ENCODE measurements at places on chromosomes 5 and 9.

GRCh38 chr5:180684623-180685161 is 35.3 kb upstream of the FLT4 start:
- no peak for DNase-seq

DNA sequence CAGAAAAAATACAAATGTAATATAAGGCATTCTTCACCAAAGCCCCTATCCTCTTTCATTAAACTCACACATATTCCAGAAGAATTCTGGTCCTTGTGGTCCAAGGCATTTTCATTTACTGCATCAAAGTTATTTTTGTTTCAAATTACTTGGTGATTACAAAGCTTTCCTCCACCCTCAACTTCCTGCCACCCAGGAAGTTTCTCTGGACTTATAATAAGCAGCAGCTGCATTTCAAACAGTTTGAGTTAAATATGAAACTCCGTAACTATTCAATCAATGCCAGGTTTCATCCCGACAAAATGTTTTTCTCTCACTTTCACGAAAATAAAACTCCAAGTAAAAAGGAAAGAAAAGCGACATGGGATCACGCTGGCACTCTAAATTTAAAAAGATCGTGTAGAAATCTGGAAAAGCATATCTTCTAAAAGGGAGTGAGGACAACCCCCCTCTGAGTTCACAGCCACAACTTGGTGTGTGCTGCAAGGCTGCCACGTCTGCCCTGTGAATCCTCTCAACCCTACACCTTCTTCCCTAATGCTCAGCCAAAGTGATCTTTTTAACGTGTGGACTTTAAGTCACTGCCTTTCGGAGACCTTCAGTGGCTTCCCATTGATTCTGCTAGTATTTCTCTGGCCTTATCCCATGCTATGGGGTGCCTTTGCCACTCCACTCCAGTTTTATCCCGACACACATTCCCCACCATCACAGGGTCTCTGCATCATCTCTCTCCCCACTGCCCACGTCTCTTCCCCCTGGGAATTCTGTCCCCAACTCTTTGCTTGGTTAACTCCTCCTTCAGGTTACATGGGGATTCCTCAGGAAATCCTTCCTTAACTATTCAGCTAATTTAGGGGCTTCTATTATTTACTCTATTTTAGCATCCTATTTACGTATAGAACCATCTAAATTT is 91.1 kb upstream of the CER1 start:
- no peak for DNase-seq

DNA sequence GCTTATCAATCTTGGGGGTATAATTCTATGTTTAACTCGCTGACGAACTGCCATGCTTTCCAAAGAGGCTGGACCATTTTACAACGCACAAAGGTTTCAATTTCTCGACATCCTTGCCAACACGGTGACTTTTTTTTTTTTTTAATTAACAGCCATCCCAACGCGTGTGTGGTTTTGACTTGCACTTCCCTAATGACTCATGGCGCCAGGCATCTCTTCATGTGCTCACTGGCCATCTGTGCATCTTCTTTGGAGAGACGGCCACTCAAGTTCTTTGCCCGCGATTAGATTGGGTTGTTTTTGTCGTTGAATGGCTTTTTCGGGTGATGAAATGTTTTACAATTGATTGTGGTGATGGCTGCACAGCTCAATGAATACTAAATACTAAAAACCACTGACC is 12.5 kb upstream of the CARD9 start:
- no peak for DNase-seq

GRCh38 chr9:133673258-133673655 is 37.1 kb downstream of the DBH start:
- no peak for DNase-seq

GRCh38 chr5:17169507-17169906 is 47.9 kb upstream of the BASP1 start:
- no peak for DNase-seq

DNA sequence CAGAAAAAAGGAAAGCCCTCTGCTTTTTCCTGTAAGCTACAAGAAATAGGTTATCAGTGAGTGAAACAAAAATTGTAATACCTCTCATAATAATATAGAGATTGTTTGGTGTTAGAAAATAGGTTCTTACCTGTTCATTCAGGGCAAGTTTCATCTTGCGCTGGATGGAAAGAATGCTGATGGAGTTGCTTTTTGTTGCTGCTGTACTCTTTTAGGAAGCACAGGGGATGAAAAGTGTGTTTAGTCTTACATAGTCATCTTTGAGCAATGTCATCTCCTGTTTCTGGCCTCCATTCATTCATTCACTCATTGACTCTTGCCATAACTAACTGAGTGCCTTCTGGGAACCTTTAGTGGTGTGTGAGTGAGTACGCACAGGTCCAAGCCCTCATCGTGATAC is 6.4 kb downstream of the ENTREP1 start:
- DNase-seq = no peak

- DNase-seq = peak; percentile 74
These were observed 207.0 kb downstream of the MEF2C start for GRCh38 chr5:88675708-88676636.

DNA sequence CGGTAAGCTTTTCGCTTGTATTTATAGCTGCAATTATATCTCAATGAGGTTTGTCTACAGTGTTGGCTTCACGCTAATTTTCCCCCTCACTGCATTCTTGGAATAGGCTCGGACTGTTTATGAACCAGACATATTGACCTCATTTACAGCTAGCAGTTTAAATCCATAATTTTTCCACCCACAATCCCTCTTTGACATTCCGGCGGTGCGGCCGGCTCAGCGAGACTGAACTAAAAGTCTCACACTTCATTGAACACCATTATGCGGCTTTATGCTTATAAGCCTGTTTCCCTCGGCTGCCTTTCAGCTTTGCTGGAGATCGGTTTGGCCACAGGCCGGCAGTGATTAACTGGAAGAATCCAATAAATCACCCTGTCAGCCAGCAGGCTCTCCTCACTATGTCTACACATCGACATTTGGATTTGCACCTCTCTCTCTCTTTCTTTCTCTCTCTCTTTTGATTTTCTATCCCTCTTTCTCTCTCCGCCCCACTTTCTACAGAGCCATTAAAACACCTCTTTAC is 315.0 kb upstream of the TLE4 start:
- peak; percentile 89 for DNase-seq

DNA sequence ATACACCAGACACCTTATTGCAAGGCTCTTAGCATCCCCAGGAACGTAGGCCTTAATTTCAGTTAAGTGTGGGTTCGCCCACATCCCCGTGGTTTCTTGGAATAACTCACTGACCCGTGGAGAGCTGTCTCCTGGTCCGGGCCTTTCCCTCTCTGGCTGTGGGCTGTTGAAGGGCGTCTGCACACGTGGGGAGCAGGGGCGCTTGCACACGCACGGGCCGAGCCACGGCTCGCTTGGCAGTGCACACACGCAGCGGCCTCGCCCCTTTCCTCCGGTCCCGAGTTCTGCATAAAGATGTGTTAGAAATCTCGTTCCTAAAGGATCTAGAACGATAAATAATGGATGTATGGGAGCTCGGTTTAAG is 141.9 kb downstream of the PBX3 start:
- no peak for DNase-seq

- DNase-seq = no peak
These were observed 109.6 kb upstream of the RPS23 start for GRCh38 chr5:82387819-82388166.

GRCh38 chr5:115160975-115161475 is 8.7 kb downstream of the TRIM36 start:
- no peak for DNase-seq

GRCh38 chr9:136520053-136520540 is 25.8 kb downstream of the NOTCH1 start:
- peak; percentile 23 for DNase-seq

GRCh38 chr9:92711146-92711545 is 41.2 kb upstream of the IPPK start:
- DNase-seq = no peak

DNA sequence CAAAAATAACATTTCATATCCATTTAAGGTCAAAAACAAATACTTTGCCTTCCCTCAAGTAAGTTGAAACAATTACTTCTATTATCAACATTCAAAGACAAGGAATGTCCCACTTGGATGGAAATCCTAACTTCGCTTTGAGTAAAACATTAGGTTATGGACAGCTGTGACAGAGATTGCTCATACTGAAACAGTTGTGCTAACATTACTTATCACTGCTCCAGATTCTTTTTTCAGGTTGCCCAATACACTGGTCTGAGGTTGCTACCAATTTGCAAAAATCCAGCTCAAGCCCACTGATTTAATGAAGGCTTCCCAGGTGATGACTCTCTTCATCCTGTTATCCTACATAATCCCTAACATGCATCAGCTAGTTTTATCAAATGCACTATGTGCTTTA is 98.3 kb downstream of the UBAP2 start:
- DNase-seq = no peak

DNA sequence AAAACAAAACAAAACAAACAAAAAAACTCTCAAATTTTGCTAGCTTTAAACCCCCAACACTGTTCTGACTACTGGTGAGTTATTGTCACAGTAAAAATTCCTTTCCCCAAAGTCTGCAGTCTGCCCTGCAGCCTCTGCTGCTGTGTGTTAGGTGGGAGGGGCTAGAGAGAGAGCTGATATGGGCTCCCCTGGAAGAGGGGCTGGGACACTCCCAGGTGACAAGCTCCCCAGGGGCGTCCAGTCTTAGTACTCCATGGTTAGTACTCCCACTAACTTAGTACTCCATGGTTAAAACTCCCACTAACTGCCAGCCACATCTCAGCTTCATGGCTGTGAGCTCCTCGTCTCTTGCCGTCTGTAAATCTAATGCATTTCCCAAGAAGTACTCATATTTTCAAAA is 191.9 kb downstream of the FANCC start:
- DNase-seq = no peak

GRCh38 chr5:157994906-157995519 is 136.1 kb upstream of the CLINT1 start:
- DNase-seq = peak; percentile 23

DNA sequence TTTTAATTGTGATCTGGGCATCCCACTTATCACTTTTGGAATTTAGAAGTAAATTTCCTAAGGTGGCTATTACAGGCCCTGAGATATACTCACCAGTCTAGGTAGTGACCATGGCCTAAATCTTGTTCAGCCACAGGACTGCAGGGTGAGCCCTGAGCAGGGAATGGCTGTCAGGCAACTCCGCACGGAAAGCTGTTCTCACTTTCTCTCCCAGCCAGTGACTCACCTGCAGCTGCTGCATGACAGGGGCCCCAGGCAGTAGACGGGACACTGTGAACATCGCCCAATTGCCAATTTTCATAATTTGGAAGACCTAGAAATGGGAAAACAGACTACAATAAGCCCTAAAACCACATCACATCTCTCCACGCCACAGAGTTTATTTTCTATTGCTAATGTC is 69.6 kb upstream of the TAF1L start:
- no peak for DNase-seq

- no peak for DNase-seq
These were observed 122.5 kb downstream of the NPR3 start for GRCh38 chr5:32833663-32834062.

- DNase-seq = no peak
These were observed 43.8 kb upstream of the DAB2IP start for GRCh38 chr9:121607434-121608167.

- DNase-seq = no peak
These were observed 201.2 kb downstream of the TARS1 start for GRCh38 chr5:33641744-33642505.

DNA sequence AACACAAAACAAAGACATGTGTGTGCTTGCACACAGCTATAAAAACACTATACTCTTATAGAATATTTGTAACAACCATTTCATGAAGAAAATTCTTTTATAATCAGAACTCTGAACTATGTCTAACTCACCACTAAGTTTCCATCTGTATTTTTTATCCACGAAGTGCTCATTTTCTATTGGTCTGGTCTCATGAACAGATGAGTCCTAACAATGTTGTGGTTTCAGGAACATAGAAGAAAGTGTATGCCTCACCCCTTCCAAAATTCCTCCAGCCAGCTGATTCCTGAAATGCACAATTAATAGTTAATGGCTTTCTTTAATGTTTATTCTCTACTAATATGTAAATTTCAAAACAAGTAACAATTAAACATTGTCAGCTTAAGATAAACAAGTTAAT is 325.3 kb upstream of the GRAMD2B start:
- no peak for DNase-seq
